ENCODE measurements at places on chromosomes 11 and 22.

DNA sequence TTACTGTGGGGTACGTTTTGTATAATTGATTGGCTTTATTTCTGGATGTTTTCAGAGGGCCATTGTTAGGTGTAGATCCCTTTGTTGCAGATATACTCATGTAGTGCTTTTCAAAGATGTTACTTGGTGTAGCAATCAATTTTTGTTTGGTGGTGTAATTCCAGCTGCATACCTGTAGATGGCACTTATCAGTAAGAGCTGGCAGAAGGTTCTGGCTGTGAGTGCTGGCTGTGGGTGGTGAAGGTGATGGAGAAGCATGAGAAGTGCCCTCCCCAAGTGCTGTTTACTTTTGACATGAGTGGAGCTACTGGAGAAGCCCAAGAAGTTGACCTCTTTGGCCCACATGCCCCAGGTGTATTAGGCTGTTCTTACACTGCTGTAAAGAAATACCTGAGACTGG lies 1074.9 kb downstream of the FAM181B start:
- DNase-seq = no peak

DNA sequence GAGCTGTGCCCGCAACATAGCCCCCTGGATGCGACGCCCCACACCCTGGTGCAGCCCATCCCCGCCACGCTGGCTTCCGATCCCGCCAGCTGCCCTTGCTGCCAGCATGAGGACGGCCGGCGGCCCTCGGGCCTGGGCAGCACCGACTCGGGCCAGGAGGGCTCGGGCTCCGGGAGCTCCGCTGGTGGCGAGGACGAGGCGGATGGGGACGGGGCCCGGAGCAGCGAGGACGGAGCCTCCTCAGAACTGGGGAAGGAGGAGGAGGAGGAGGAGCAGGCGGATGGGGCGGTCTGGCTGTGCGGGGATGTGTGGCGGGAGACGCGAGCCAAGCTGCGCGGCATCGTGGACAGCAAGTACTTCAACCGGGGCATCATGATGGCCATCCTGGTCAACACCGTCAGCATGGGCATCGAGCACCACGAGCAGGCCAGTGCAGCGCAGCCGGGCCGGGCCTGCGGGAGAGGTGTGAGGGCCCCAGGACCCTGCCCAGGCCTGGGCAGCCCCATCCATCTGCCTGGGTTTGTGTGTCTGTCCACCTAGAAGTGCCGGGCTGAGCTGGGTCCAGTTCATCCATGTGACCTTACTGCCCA lies 79.0 kb downstream of the CACNA1I start:
- no peak for DNase-seq

GRCh38 chr11:132228746-132229325 lies 858.4 kb downstream of the NTM start:
- DNase-seq = no peak

GRCh38 chr22:23245045-23245798 lies 64.9 kb downstream of the BCR start:
- DNase-seq = no peak

- DNase-seq = no peak
Observed at GRCh38 chr11:65392899-65393298, 6.5 kb downstream of the FRMD8 start.

DNA sequence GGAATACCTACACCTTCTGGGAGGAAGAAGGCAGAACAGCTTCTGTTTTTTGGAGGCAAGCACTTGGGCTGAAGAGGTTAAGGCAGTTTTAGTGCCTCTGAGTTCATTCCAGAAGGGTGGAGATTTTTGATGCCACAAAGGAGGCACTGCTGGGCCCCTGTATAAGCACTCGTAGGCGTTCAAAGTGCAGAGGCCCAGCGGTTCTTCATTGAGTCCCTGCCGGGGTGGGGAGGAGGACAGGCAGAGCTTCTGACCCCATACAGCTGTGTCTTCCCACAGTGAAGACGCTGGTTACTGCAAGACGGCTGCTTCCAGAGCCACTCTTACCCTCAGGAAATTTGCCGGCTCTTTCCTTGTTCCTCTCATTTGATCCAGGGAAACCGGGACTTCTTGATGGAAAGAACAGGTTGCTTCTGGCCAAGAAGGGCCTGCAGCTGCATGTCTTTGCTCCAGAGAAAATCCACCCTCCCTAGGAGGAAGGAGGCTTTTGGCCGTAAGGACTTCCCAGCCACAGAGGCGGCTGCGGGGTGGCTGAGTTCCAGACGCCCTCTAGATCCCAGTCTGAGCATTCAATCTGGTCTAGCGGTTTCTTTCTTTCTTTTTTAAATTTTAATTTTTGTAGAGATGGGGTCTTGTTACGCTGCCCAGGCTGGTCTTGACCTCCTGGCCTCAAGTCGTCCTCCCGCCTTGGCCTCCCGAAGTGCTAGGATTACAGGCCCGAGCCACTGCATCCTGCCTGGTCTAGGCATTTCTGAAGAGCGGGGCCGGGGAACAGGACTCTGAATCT lies 9.4 kb downstream of the ADAMTS15 start:
- no peak for DNase-seq

GRCh38 chr11:105449100-105449734 lies 160.7 kb upstream of the GRIA4 start:
- DNase-seq = no peak

DNA sequence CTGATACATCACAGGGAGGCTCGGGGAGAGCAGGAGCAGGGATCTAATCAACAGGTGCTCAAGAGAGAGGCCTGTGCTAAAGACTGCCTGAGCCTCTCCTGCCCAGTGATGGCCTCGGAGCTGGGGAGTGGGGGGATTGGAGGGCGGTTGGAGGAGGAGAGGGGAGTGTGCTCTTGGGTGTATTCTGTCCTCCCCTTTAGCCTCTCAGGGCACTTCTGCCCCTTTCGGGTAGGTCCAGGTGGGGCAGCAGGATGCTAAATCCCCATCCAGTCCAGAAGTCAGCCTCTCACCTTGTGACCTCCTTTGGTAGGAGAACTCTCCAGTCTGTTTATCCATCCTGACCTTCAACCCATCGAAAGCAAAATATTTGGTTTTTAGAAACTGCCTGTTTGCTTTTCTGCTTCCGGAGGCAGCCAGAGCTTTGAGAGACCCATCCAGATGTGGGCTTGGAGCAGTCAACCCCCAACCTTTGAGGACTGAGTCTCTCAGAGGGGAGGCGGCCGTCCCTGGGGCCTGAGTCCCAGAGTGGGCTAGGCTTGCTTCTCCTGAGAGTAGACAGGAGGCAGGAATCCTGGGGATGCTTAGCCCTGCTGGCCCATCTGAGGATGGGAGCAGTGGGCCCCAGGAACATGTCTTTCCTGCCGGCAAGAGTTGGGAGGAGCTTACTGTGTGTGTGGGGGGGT lies 105.2 kb upstream of the SYT13 start:
- no peak for DNase-seq

GRCh38 chr11:88520391-88520790 lies 182.9 kb upstream of the CTSC start:
- DNase-seq = no peak

GRCh38 chr11:85127349-85127748 lies 499.8 kb downstream of the DLG2 start:
- no peak for DNase-seq

GRCh38 chr11:128180441-128181087 lies 406.8 kb downstream of the ETS1 start:
- DNase-seq = no peak

DNA sequence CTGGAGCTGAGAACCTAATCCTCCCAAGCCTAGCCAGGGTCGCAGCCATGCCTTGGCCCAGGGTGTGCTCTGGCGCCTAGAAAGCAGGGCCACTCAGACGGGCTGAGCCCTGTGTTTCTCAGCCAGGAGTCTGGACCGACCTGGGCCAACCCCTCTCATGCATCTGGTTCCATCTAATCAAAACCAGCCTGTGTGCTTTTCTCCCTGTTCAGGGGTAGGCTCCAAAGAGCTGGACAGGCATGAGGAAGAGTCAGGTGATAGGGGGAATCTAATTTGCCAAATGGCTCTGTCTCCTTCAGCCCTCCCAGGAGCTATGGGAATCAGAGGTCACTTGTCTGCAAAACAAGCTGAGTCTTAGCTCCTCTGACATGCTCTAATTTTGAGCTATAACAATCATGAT lies 55.7 kb downstream of the SCUBE1 start:
- no peak for DNase-seq

DNA sequence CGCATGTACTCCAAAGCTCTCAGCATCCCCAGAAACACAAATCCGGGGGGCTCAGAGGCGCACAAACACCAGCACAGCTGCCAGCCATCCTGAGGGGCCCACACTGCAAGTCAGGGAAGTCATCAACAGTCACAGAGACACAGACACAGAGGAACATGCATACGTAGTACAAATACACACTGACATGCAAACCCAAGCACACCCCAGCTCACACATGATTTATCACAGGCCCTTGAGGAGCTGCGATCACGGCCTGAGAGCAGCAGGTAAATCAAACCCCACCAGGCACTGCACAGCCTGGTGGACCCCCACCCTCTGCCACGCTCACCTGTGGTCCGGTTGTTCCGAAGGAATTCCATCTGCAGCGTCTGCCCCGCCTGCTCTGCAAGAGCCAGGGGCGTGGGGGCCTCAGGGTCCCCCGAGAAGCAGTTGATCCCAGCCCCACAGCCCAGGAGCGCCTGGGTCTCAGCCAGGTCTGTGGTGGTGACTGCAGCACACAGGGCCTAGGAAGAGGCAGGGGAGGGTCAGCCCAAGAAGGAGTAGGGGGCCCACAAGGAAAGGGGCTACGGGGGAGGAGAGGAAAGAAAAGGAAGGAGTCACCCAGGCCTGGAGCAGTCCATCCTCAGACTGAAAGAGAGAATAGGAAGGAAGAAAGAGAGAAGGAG lies 28.5 kb upstream of the PDE2A start:
- no peak for DNase-seq

DNA sequence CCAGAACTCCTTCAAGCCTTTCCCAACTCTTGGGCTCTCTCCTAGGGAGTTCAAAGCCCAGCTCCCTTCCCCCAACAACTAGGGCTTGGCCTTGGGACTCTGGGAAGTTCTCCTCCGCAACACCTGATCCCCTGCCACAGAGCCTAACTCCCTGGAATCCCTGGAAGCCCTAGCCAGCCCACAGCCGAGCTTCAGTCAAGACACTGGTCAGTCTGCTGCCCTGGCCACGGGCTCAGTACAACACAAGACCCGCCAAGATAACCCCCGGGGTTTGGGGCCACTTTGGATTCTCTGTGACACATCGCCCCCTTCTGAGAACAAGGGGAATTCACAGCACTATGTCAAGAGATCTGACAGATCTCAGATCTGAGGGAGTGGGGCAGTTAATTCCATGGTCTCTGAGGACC lies 58.3 kb downstream of the SLC22A12 start:
- no peak for DNase-seq

DNA sequence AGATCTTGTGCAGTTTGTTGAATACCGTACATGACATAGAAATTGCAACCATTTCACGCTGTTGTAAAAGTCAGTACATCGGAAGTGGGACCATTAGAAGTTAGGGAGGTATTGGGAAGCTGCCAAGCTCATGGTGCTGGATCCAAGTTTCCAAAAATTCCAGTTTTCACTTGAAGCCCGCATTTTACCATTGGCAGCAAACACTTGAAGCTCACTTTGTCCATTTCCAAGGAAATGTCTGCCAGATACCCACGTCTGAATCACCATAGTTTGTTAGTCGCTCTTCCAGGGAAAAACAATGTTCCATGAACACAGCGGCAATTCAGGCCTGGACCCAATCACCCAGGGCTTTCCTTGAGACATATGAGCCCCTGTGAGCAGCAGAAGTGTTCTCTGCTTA lies 22.6 kb upstream of the PARVB start:
- no peak for DNase-seq

- DNase-seq = no peak
Observed at GRCh38 chr11:112778091-112778876, 182.9 kb upstream of the NCAM1 start.

- no peak for DNase-seq
Observed at GRCh38 chr11:73321604-73322381, 13.7 kb downstream of the ARHGEF17 start.

GRCh38 chr11:35647421-35648093 lies 15.0 kb upstream of the TRIM44 start:
- DNase-seq = no peak

DNA sequence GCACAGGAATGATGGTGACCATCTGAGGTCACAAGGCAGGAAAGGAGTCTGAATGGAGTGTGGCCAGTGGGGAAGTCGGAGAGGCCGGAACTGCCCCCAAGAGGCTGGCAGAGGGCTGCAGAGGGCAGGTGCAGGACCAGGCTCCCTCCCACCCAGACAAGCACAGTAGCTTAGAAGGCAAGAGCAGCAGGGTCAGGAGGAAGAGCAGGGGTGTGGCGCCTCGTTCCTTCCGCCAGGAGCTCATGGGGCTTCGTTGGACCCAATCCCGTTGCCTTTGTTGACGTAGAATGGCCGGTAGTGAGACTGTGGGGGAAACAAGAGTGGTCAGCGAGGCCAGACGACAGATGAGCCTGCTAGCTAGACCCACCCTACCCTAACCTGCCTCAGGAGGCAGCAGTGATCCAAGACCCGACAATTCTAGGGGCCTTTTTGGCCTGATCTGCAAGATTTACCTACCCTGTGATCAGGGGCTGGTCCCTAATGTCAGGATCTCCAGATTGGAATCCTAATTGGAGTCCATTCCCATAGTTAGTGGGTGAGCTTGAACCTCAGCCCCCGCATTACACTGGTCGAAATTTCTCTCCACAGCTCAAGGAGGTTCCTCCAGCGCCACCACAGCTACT lies 25.6 kb downstream of the TRIM29 start:
- DNase-seq = no peak

GRCh38 chr22:43144949-43145348 lies 1.8 kb upstream of the MCAT start:
- DNase-seq = no peak

DNA sequence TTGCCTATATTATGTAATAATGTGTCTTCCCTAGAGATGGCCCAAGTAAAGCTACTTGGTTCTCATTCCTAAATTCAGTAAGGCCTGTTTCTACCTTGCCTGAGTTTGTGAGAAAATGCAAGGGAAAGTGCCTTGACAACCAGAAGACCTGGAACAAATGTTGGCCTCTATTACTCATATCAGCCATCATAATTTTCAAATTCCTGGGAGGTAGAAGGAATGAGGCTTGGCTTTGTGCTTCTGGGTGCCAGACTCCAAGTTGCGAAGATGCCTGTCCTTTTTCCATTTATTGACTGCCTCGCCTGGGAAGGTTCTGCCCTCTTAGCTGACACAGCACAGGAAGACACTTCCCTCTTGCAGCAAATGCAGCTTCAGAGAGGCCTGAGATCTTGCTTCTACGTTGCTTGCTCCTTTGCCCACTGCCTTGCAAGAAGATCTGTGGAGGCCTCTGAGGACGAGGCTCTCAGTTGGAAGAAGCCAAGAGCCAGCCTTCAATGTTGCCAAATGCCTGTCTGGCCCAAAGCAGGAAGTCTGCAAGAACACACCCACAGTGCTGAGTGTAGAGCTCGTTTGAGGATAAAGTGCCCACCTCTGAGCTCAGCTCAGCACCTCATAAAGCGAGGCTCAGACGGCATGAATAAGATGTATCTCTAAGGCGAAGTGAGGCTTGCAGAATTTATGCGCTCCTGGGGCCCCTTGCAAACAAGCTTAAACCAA lies 120.1 kb downstream of the GALNT18 start:
- DNase-seq = no peak

- no peak for DNase-seq
Observed at GRCh38 chr11:113505541-113506375, 30.6 kb upstream of the DRD2 start.

GRCh38 chr22:46202897-46203600 lies 47.0 kb downstream of the CDPF1 start:
- DNase-seq = no peak

All from dorsolateral prefrontal cortex (tissue), 122 donors.